ENCODE measurements at places on chromosomes 5 and 9. TPM values are rescaled to one million over a fixed set of nuclear protein-coding genes. Genes with fewer than 3 reads are reported as not detected.

Gene HRCT1
- total RNA-seq: not detected

Gene GFI1B
- not detected for total RNA-seq

GRCh38 chr5:103132684-103133083 is 12.6 kb downstream of the PPIP5K2 start:
- no peak overlapping the region for H3K4me3 ChIP-seq
- no peaks in the 10 kb centered on the region for H3K36me3 ChIP-seq
- no peak overlapping the region for H3K27ac ChIP-seq

Gene IL3
- not detected for total RNA-seq

Gene SLC34A1
- not detected for total RNA-seq

Gene JAKMIP2
- 0.29 TPM for total RNA-seq

DNA sequence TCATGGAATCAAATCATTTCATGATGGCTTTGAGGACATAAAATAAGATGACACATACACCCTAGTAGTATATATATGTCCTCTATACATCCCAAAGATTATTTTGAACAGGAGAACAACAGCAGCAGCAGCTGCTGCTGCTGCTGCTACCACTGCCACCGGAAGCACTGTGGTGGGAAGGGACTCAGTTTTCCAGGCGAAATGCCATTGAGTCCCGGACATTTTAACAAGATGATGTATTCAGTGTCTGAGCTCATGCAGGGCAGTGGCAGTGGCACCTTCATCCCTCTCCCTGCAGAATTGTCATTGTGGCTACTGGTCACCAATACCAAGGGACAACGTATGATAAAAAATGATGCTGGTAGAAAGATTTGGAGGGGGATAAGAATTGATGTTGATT is 151.3 kb downstream of the CHSY3 start:
- H3K36me3 ChIP-seq: no peaks in the 10 kb centered on the region
- H3K27ac ChIP-seq: no peak overlapping the region
- H3K4me3 ChIP-seq: no peak overlapping the region
- no peaks in the 10 kb centered on the region for H3K27me3 ChIP-seq

DNA sequence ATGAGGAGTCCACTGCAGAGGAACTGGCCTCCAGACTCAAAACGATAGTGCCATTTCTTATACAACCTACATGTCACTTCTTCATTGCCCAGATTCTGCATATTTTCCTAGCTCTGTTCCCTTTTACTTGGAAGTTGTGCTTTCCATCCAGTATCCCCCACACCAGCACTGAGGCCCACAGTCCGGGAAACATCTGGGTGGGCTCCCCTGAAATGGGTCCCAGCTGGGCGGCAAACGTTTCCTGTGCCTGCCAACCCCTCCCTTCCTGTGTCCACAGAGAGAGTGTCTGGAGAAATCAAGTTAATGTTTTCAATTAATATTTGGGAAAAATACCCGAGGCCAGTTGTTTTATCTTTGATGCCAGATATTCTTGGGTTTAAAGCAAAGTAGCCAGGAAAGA is 111.8 kb downstream of the COL23A1 start:
- no peaks in the 10 kb centered on the region for H3K4me1 ChIP-seq
- no peak overlapping the region for H3K4me3 ChIP-seq
- H3K27ac ChIP-seq: no peak overlapping the region
- H3K36me3 ChIP-seq: no peaks in the 10 kb centered on the region

DNA sequence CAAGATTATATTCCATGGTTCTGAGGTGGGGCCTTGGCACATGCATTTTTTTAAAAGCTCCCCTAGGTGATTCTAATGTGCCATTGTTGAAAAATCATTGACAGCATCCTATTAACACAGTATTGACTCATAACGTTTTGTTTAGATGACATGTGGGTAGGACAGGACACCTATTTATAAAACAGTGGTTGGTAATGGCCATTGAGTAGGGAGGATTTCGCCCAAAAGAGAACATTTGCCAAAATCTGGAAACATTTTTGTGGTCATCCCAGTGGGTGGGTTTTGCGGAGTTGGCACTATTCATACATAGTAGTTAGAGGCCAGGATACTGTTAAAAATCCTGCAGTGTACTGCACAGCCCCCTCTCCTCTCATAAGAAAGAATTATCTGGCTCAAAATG is 6.4 kb upstream of the CHD1 start:
- no peaks in the 10 kb centered on the region for H3K27me3 ChIP-seq
- DNase-seq: no peak
- H3K36me3 ChIP-seq: no peaks in the 10 kb centered on the region
- H3K4me3 ChIP-seq: no peak overlapping the region
- H3K27ac ChIP-seq: no peak overlapping the region

Gene RNF224
- total RNA-seq: 0.21 TPM

All from uterus (tissue), 4 donors.